ENCODE measurements at places on chromosomes 1 and 21. TPM values are rescaled to one million over a fixed set of nuclear protein-coding genes. Genes with fewer than 3 reads are reported as not detected.

DNA sequence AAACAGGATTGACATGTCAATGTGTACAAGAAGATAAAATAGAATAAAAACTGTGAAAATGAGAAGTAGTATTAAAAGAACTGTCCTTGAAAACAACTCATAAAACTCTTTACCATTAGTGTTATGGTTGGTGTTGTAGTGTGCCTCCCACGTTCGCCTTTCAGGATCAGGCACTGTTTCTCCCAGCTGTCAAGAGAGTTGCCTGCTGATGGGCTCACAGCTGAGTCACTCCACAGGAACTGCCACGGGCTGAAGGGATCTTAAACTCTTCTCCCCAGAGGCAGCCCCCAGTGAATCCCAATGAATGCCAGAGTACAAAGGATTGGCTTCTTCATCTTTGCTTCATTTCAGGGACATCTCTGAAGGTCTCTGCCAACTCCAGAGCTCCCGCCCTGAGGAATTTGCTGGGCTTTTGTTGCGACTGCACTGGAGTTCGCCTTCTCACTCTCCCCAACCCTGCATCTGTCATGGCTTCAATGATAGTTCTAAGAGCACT lies 119.6 kb downstream of the ADGRL2 start:
- DNase-seq, result no peak

DNA sequence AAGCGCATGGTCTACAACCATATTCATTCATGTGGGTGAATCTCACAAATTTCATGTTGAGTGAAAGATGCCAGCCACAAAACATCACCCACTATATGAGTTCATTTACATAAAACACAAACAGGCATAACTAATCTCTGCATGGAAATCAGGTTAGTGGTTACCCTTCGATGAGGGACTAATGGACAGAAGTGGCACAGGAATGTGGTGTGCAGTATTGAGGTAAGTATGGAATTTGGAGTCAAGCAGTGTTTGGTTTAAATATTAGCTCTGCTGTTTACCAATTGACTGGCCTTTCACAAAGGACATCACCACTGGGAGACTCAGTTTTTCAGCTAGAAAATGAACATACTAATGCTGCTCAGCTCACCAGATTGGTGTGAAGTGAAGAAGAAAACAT lies 24.2 kb downstream of the CCDC185 start:
- DNase-seq, result no peak

The SLFNL1 gene
- total RNA-seq, result 0.10 TPM

DNA sequence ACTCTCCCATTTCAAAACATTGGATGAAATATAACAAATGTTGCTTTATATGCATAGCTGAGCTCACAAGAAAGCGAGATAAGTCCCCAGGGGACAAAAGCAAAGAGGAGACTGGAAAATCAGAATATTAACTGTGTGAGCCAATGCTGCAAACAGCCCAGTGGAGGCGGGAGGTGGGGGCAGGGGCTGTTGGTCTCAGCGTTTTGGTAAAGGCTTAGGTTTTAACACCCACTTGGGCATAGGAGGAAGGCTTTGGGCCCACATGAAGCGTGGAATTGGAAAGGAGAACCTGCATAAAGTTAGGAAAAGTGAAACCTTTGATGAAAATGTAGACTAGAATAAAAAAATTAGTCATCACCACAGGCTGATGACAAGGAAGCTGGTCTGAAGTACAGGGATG lies 30.2 kb upstream of the SMIM12 start:
- no peak for DNase-seq

DNA sequence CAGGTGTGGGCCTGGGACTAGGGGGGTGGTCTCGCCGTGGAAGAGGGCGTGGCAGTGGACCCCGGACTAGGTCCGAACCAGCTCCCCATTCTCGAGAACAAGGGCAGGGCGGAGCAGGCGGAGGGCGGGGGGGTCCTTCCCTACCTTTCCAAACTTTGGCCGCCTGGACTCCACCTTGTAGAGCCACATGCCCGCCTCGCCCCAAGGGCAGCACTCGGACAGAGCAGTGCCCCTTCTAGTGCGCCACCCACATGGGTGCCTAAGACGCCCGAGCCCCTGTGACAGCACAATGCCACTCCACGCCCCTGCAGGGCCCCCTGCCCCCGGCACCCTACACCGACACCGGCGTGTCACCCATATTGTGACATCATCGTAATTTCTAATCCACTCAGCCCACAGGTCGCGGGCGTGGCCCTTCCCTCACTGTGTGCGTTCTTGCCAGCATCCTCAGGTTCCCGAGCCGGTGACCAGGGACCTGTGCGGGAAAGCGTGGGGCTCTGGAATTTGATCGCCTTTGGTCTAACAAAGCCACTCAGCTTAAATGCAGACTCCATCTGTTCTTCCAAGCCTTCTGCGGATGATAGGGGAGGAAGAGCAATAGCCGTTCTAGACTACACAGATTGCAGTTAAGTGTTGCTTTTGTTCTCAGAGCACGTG lies 553 bp upstream of the STMN1 start:
- no peak for DNase-seq

DNA sequence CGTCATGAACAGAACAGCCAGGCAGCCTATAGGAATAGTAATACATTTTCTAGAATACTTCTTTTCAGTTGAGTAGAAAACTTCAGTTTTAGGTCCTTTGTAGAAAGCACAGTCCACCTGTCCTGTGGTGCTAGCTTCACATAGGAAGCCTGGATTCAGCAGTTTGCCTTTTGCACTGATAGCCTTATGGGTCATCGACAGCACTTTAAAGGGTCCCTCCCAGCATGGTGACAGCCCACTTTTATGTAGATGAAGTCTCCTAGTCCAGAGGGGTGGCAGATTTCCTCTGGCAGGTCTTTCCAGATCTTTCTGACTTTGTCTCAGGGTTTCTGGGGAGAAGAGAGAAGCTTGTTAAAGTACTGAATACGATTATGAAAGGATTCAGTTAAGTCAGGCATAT lies 161.4 kb upstream of the TNR start:
- DNase-seq, result no peak

DNA sequence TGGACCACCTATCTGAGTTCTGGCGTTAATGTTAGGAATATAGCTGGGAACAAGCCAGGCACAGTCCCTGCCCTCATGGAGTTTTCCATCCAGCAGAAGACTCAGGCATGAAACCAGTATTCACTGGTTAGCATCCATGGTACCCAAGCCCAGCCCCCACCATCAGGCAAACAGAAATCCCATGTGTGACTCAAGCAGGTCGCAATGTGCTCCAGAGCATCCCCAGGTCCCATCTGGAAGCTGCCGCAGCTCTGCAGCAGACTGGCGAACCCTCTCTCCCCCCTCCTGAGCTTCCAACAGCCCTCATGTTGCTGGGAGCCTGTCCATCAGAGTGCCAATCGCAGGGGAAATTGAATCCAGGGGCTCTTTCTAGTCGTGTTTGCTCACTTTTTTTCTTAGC lies 174.2 kb downstream of the RRAGC start:
- DNase-seq, result no peak

GRCh38 chr1:118264343-118264742 lies 79.3 kb upstream of the SPAG17 start:
- DNase-seq, result no peak

GRCh38 chr1:21349693-21350092 lies 59.4 kb upstream of the ECE1 start:
- no peak for DNase-seq

DNA sequence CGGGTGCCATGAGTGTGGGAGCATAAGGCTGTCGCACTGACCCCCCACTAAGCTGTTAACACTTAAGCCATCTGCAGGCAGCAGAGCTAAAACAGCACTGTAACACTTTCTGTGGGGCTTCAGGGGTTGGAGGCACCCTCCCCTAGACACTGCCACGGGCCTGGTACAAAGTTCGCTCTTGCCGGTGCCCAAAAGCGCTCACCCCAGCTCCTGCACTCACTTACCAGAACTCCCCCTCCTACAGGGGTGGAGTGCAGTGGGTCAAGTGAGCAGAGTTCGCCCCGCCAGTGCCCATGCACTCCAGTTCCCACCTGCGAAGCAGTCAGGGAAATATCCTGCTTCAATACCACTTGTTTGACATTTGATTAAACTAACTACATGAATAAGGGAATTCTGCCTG lies 46.3 kb upstream of the CFAP298 start:
- no peak for DNase-seq

- DNase-seq, result no peak
Observed at GRCh38 chr1:216640100-216640499, 83.1 kb downstream of the ESRRG start.

The TSPAN1 gene
- total RNA-seq, result 26.1 TPM

- DNase-seq, result no peak
Observed at GRCh38 chr1:223363856-223364684, at the start of gene SUSD4. SUSD4 (minus strand) TSS chr1:223364176; CDS start chr1:223363425, 751 bp downstream.

The C1orf74 gene
- total RNA-seq, result 1.7 TPM

- no peak for DNase-seq
Observed at GRCh38 chr21:33265664-33266049, 510 bp upstream of the IL10RB start.

- DNase-seq, result no peak
Observed at GRCh38 chr1:232886271-232886670, 64.1 kb upstream of the NTPCR start.

The FMO1 gene
- total RNA-seq, result not detected

The FAM167B gene
- total RNA-seq, result 1.9 TPM

DNA sequence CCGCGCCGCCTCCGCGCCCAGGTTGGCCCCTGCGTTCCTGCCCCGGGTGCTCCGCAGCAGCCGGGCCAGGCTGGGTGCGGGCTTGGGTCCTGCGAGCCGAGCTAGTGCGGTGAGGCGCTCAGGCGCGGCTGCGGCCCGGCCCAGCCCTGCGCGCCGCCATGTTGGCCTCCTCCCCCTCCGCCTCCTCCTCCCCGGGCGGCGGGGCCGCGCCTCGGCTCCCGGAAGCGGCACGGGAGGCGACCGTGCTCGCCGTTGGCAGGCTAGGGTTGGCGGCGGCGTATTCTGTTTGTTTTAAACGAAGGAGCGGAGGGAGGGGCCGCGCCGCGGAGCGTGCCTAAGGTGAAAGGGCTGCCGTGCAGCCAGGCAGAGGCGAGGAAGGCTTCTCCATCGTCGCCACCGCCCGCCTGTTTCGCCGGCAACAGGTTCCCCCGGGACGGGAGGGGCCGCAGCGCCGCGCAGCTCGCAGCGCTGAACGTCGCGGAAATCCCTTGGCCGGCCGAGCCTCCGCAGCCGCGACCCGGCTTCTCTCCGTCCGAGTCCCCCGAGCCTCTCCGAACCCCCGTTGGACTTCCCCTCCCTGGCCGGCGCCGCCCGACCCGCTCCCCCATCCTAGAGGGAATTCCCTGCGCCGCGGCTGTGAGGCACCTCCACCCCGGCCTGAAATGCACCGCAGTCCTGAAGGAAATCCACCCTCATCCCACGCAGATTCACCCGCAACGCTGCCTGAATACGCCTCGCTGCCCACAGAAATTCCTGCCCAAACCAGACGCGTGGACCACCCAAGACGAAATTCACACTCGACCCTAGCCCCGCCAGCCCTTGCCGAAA lies at the start of gene USP24:
Gene USP24, minus strand, starts transcription at position 171 of the 828 bp plus-strand sequence. CDS start 251 bp downstream, outside the sequence.
- no peak for DNase-seq

Data from Panc1 (cell line).